ENCODE measurements at places on chromosomes 1 and 21.

DNA sequence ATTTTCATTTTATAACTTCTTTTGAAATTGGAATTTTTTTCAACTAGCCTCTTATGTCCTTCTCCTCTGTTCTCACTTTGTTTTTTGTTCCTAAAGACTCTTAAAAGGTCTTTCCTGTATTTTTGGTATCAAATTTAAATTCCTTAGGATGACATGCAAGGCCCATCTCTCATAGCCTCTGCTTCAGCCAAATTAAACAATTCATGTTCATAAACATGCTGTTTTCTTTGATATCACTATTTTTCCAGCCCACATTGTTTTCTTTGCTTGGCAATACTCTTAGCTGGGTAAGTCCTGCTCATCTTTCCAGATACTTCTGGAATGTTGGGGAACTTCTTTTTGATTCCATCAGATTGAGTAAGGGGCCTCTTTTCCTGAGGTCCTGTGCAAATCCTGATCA is 55.8 kb upstream of the GPR88 start:
- no peak for DNase-seq

- DNase-seq: no peak
These were observed 8.8 kb upstream of the RNPC3 start for GRCh38 chr1:103516693-103517092.

GRCh38 chr1:201955729-201956143 is 433 bp downstream of the TIMM17A start:
- DNase-seq: no peak

DNA sequence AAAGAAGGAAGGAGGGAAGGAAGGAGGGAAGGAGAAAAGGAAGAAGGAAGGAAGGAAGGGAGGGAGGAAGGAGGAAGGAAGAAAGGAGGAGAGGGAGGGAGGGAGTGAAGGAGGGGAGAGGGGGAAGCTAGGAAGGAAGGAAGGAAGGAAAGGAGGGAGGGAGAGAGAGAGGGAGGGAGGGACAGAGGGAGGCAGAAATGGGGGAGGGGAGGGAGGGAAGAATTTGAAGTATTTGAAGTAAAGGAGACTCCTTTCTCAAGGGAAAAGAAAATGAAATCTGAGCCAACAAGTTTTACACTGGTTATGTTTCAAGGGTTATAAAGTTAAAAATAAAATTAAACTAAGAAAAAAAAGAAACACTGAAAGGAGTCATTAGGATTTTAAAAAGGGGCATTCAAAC is 431.4 kb downstream of the BRINP3 start:
- no peak for DNase-seq

DNA sequence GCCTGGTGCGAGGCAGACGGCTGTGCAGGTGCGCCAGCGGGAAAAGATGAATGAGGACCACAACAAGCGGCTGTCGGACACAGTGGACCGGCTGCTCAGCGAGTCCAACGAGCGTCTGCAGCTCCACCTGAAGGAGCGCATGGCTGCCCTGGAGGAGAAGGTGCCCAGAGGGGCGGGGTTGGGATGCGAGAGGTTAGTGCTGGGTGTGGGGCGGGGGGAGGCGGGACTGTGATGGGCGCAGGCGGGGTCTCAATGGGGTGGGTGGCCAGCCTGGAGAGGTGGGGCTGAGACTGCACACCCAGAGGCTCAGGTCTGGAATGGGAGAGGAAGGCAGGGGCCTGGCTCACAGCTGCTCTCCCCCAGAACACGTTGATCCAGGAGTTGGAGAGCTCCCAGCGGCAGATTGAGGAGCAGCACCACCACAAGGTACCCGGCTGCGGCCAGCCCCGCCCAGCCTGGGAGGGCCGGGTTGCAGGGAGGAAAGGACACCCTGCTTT is 22.3 kb downstream of the PPFIA4 start:
- DNase-seq: no peak

- no peak for DNase-seq
These were observed 162.3 kb upstream of the ARHGEF16 start for GRCh38 chr1:3292051-3292722.

All from mesothelial cell of epicardium (in vitro differentiated cells).